ENCODE measurements at places on chromosomes 6 and 20. TPM values are rescaled to one million over a fixed set of nuclear protein-coding genes. Genes with fewer than 3 reads are reported as not detected.

DNA sequence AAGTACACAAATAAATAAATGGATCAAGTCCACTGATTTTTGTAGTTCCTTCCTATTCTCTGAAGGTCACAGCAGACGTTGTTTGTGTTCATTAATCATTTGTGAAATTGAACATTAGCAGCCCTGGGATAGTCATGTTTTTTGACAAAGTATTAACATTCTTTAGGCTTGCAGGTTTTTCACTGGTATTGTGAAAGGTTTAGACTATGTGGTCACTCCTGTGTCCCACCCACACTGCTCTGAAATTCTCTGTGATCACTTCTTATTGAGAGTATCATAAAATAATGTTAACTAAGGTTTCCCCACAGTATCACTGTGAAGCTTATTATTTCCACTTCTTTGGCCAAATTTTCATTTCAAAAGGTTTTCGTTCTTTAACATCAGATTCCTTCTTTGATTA, 3.5 kb downstream of the FAM83B start:
- no peaks in the 10 kb centered on the region for H3K27me3 ChIP-seq
- H3K4me3 ChIP-seq: no peak overlapping the region
- no peak for DNase-seq
- no peaks in the 10 kb centered on the region for H3K4me1 ChIP-seq

SLC2A10 gene
- total RNA-seq: not detected

PTCRA gene
- total RNA-seq: not detected

DNA sequence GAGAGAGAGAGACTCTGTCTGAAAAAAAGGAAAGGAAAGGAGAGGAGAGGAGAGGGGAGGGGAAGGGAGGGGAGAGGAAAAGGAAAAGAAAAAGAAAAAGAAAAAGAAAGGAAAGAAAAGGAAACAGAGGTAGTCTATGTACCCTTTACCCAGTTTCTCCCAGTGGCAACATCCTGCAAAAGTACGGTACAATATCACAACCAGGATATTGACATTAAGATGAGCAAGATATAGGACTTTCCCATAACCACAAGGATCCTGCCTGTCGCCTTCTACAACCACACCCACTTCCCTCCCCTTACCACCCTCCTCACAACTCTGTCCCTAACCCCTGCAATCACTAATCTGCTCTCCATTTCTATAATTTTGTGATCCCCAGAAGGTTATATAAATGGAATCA, 4.0 kb downstream of the C20orf96 start:
- H3K4me1 ChIP-seq: peaks cover 17% of the 10 kb centered on the region
- H3K27ac ChIP-seq: no peak overlapping the region
- H3K27me3 ChIP-seq: no peaks in the 10 kb centered on the region

ARG1 gene
- total RNA-seq: not detected

GRCh38 chr6:41039060-41039998, at the start of gene UNC5CL:
Gene UNC5CL, minus strand, starts transcription at chr6:41039221. Its CDS starts 4,147 bp downstream, at chr6:41035074.
- no peaks in the 10 kb centered on the region for H3K27me3 ChIP-seq
- no peaks in the 10 kb centered on the region for H3K36me3 ChIP-seq
- H3K4me3 ChIP-seq: no peak within 1 kb of the TSS

DNA sequence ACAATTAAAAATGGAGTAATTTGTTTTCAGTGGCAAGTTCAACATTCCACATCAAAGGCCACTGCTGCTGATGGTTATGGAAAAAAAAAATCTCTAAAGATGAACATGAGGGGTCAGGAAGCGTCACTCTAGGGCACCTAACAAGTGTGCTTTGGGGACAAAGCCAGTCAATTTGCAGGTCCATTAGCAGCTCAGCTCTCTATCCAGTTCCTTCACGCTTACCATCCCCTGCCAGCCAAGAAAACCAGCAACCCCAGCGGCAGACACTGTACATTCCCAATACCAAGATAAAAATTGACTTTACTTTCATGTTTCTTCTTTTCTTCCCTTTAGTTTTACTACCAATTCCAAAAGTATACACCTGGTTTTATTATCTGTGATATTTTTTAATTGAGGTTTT, 10.1 kb downstream of the RFX6 start:
- DNase-seq: no peak
- no peak overlapping the region for H3K27ac ChIP-seq
- no peaks in the 10 kb centered on the region for H3K4me1 ChIP-seq
- no peaks in the 10 kb centered on the region for H3K36me3 ChIP-seq

DNA sequence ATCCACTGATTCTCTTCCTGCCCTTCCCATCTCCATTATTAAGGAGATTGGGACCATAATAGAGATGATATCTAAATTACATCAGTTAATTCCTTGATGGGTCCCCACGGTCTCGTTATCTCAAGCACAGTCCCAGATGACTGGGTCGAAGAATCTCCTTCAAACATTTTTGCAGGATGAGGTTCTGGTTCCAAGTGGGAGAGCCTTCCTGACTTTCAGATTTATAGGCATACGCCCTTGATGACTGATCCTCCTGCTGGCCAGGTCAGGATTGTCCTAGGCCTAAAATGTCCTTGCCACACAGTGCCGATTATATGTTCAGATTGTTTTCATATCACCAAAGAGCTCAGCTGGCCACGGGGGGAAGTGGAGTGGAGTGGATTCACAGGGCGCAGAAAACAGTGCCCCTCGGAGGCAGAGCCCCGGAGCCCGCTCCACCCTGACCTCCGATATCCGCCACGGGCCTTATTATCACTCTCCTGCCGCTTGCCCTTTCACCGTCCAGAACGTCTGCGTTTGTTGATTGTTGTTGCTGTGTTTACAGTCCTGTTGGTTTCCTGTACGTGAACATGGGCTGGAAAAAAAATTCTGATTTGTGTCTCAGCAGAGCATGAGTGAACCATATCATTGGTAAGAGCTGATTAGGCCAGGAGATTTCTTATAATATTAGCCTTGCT, 8.9 kb downstream of the BMP6 start:
- H3K27me3 ChIP-seq: peaks cover 16% of the 10 kb centered on the region
- no peak overlapping the region for H3K4me3 ChIP-seq
- no peak overlapping the region for H3K27ac ChIP-seq
- H3K4me1 ChIP-seq: no peaks in the 10 kb centered on the region

DHX16 gene
- total RNA-seq: 47.5 TPM

FAM162B gene
- total RNA-seq: not detected
